Activated T-cell treated with anti-CD3 and anti-CD28 coated beads, Interleukin-2, amount 50 U/mL, for 72 hours (primary cell): ENCODE measurements at places on chromosomes 1 and 21.

- DNase-seq = no peak
These were observed 45.1 kb upstream of the DNAH14 start for GRCh38 chr1:224884361-224884801.

GRCh38 chr1:156608981-156609380 lies 7.7 kb upstream of the GPATCH4 start:
- peak; percentile 72 for DNase-seq

- DNase-seq = no peak
These were observed 10.8 kb downstream of the UTP25 start for GRCh38 chr1:209838537-209838936.

- DNase-seq = no peak
These were observed 222.1 kb downstream of the COL24A1 start for GRCh38 chr1:85934516-85934915.

GRCh38 chr1:38403667-38404066 lies 357.1 kb upstream of the POU3F1 start:
- no peak for DNase-seq

- DNase-seq = no peak
These were observed 646 bp upstream of the RRP15 start for GRCh38 chr1:218284377-218284916.

DNA sequence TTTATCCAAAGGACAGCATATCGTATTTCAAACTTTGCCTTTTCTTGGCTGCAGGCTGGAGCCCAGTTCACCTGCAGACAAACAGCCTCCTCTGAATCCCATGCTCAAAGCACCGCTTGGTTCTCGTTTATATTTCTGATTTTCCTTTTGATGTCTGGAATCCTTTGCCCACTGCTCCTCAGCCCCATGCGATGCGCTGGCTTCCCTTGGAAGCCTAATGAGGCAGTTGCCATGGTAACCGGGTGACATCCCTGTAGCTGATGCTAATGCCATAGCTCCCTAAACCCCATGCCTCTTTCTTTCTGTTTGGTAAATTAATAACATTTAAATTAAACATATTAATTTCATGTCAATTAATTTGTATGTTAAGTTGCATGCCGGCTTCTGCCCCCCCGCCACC lies 327.1 kb downstream of the PRDM2 start:
- DNase-seq = no peak

DNA sequence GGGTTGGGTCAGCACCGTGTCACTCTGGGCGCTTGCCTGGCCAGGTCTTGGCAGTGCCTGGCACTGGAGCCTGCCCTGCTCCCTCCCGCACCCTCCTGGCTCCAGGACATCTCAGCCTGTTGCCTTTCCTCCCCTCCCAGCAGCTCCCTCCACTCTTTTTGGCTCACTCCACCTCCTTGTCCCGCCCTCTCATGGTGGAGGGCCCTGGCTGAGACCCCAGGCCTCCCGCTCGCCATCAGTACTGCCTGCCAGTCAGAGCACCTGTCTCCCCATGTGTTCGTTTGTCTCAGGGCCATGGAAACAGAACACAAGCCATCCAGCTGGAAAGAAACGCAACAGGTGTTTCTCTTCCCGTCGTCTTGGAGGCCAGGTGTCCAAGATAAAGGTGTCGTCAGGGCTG lies 61.0 kb downstream of the B3GALT5 start:
- DNase-seq = no peak

GRCh38 chr21:35428001-35428320 lies 378.9 kb upstream of the RUNX1 start:
- DNase-seq = no peak

GRCh38 chr1:14759843-14760242 lies 161.4 kb downstream of the KAZN start:
- no peak for DNase-seq

DNA sequence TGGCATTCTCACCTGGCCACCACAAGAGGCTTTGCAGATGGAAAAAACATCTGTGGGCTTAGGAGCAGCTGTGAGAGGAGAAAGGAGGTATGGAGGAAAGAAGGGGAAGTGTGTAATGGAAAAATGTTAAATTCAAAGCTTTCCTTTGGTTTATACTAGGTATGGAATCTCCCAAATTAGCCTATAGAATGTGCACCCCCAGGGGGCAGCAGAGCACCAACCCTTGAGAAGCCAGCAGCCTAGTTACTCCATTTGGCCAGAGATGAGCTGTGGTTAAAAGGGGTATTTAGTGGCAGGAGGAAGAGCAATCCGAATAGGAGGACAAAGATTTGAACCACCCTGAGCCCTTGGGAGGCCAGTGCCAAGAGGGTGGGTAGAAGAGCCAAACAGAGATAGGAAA lies 97.5 kb upstream of the CTTNBP2NL start:
- peak; percentile 21 for DNase-seq

- DNase-seq = no peak
These were observed 3.8 kb upstream of the CACYBP start for GRCh38 chr1:174995916-174996315.

DNA sequence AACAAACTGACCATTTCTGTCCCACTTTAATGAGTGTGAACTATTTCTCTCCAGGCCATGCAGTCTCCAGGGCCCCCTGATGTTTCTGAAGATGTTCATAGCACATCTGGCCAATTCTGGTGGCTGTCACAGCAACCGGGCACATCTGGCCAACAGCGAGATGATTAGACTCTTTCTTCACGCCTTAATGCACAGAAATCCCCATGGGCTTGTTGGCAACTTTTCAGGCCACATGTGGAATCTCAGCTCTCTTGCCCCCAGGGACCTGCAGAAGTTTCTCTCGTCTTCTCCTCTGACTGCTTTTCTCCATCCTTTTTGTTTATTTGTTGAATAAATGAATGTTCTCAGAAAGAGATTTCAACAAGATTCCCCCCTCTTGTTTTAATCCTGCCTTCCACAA lies 71.2 kb upstream of the HMGB4 start:
- DNase-seq = no peak

- no peak for DNase-seq
These were observed 127.7 kb upstream of the CAMK1G start for GRCh38 chr1:209455661-209456358.

- no peak for DNase-seq
These were observed 218.6 kb downstream of the SLC45A1 start for GRCh38 chr1:8536515-8536914.

DNA sequence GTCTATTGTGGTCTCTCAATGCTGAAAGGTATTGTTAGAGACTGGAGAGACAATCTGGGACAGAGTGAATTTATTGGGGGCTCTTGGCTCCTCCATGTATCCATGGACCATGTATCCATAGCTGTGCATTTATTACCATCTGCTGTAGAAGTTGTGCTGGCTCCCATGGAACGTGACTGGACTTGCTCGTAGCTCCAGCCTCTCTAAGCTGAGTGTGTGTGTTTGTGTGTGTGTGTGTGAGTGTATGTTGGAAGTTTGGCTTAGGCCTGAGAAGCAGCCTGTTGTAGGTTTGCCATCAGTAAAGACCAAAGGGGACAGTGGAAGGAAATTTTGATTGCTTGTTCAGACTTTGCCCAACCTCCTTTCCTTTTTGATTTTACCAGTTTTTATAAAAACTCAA lies 105.7 kb upstream of the USP24 start:
- no peak for DNase-seq

DNA sequence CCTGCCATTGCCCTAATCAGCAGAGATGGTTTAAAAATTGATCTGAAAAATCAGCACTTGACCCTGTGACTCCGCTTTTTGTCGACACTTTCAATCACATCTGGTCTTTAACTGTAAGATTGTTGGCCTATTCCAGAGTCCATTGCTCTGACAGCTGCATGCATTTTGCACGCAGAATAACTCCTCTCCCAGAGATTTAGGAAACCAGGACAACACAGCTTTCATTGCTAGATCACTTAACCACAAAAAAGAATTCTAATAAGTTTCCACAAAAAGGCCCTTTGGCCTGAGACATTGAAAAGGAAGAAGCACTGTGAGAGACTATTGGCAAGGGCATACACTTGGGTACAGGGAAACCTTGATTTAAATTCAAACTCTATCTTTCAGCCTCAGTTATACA lies 373.1 kb downstream of the TGFB2 start:
- DNase-seq = no peak

GRCh38 chr1:180119837-180120236 lies 34.8 kb upstream of the QSOX1 start:
- DNase-seq = no peak

DNA sequence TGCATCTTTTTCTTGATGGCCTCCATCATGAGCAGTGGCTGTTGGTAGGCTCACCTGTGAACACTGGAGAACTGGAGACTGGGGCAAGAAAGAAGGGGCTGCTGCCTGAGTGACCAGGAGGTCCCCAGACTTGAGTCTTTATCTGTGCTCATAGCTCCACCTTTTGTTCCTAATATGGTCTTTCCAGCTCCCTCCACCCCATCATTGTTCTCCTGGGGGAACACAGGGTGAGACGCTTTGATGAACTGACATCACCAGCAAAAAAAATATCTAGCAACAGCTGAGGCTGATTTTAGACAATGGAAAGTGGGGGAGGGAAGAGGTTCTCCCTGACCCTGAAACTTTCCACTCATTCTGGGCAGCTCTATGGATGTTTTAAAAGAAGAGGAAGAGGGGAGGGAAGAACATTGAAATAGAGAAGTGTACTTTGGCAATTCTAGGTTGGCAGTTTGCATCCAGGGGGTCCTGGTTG lies at the start of gene TPM3:
TPM3 (minus strand) TSS at position 111 of the 472 bp plus-strand sequence; CDS start at position 29, 82 bp downstream.
- no peak for DNase-seq

DNA sequence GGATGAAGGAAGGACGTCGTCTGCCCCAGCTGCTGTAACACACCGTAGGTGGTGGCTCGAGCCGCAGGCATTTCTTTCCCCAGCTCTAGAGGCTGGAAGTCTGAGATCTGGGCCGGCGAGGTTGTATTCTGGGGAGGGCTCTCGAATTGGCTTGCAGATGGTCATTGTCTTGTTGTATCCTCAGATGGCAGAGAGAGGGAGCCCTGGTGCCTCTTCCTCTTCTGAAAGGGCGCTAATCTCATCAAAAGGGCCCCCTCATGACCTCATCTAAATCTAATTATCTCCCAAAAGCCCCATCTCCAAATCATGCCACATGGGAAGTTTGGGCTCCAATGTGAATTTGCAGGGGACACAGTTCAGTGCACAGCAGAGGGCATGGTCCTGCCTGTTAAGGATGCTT lies 109.0 kb downstream of the SIK1 start:
- no peak for DNase-seq

- DNase-seq = no peak
These were observed 4.0 kb upstream of the CSF3R start for GRCh38 chr1:36486439-36487335.

DNA sequence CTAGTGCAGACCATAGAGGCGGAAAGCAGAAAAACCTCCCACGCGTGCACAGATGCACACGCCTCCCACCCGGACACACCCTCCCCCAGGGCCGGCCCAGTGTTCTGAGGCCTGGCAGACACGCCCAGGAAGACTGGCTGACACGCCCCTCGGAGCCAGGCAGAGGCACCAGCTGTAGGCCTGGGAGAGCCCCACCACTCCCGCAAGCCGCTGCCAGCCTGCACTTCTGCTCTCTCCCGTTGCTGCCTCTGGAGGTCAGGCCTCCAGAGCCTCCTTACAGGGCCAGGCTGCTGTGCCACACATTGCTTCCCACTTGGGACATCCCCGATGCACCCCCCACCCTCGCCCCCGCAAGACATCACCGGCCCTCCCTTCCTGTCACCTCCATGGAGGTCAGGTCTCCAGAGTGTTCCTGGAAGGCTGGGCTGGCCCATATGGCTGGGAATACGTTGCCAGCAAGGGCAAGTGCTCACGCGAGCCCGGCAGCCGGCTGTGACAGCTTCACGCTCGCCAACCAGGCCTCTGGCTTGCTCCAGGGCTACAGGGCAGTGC lies 40.4 kb downstream of the CASZ1 start:
- DNase-seq = peak; percentile 62

DNA sequence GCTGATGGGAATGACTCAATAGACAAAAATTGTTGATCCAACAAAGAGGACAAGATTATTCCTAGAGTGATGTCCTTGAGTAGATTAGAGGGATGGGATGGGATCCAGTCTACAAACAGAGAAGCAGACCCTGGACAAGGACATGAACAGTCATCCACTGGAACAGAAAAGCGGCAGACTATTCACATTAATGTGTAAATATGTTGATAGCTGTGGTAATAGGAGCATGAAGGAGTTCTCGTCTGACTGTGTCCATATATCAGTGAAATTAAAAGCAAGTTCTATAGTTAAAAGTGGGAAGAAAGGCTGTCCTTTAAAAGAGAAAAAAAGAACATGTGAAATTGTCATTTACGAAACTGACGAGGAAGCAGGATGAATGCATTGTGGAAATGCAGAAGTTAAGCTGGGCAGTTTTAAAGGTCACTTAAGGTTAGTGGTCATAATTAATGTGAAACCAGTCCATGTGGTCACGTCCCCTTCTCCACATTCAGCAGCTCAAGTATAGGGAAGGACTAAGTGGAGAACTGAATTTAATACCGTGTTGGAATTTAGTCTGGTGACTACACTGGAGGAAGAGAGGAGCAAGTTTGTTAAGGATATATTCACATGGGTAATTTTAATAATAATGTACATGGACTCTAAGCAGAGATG lies 62.1 kb downstream of the PIK3R3 start:
- no peak for DNase-seq

DNA sequence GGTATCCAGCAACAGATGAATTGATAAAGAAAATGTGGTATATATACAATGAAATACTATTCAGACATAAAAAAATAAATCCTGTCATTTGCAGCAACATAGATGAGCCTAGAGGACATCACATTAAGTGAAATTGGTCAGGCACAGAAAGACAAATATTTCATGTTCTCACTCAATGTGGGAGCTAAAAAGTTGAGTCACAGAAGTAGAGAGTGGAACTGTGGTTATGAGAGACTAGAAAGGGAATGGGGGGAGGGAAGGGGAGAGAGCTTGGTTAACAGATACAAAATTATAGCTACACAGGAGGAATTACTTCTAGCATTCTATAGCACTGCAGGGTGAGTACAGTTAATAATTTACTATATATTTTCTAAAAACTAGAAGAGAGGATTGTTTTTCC lies 37.1 kb upstream of the SERPINC1 start:
- no peak for DNase-seq

GRCh38 chr21:46325073-46325912 lies 1.3 kb downstream of the PCNT start:
- DNase-seq = peak; percentile 54

DNA sequence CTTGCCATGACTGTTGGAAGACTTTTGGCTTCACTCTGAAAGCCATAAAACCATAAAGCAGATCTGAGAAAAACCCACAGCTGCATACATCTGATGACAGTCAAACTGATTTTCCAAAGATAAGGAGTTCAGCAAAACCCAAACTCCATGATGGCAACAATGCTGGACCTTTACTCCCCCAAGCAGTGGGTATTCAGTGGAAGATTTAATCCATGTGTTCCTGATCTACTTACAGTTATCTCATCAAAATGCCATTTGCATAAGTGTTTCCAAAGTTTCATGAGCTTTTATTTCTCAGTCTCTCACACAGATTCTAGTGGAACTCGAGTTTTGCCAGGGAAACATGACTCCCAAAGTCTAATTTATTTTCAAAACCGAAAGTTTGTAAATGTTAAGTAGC lies 184.9 kb downstream of the ZC3H11B start:
- DNase-seq = no peak
